C1 segment of cervical spinal cord (tissue), 14 donors: ENCODE measurements at places on chromosomes 13 and 19.

- no peak for DNase-seq
These were observed 6.6 kb downstream of the IFNL3 start for GRCh38 chr19:39238209-39238608.

DNA sequence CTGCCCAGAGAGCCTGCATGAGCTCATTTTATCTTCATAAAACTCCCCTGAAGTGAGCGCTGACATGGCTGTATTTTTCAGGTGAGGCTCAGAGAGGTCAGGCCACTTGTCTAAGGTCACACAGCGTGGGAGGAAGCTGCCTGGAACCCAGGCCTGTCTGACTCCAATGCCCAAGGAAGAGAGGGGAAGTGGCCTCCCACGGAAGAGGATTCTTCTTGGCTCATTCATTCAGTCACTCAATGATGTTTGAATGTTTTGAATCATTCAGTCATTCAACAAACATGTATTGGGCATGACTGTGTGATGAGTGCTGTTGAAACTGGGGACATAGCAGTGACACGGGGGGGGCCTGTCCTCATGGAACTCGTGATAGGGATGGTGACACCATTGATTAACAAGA is 12.0 kb downstream of the ACTL9 start:
- DNase-seq, result no peak

- no peak for DNase-seq
These were observed 201.5 kb downstream of the TM9SF2 start for GRCh38 chr13:99702687-99703319.

DNA sequence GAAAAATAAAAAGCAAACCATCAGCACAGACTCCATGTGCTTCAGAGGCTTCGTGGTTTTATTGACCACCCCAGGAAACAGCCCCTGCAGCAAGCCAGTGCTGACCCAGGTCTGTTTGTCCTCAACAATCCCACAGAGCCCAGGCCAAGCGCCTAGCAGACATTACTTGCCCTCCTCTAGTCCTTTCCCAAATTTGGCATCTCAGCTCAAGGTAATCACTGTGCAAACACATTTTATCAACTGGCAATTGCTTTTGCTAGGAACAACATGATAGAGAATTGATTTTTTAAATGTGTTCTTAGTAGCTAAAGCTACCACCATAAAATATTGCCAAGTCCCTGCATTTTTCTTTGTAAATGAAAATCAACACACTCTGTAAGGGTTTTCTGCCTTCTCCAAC is 121.8 kb downstream of the STOML3 start:
- no peak for DNase-seq
